ENCODE measurements at places on chromosomes 4 and X. TPM values are rescaled to one million over a fixed set of nuclear protein-coding genes. Genes with fewer than 3 reads are reported as not detected.
A peak's percentile ranks its signal among the peaks of the same experiment; 100 is the strongest.

DNA sequence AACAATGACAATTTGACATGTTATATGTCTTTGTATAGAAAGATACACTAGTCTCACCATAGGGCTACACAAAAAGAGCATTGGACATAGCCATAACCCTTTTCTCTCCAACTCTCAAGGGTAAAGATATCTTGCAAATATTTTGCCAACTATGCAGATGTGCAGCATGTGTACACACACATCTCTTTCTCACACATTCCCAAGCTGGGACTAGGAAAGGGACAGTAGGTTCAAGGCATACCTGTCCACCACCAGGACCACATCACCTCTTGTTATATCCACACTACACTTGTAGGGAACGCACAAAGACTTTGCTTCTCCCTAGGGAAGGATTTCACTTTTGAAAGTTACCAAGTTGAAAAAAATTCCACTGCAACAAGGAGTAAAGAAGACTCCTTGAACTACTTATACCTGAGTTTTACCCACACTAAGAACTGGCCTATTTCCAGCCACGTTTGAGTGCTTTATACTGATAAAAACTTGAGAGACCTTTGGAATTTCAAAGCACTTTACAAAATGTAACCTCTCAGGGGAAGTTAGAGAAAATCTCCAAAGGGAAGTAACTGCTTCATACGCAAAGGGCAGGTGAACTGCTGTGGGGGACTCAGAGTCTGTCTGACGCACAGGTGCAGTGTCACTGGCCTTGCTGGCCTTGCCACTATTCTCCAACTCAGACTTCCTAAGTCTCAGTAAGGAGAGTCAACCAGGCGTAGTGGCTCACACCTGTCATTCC, 36.9 kb downstream of the NR3C2 start:
- no peak overlapping the region for H3K4me3 ChIP-seq
- no peaks in the 10 kb centered on the region for H3K4me1 ChIP-seq
- H3K27me3 ChIP-seq, result no peaks in the 10 kb centered on the region
- no peak overlapping the region for H3K27ac ChIP-seq

Gene C4orf46
- total RNA-seq, result 3.5 TPM

GRCh38 chr4:100736641-100737451, 219.0 kb upstream of the EMCN start:
- H3K27ac ChIP-seq, result no peak overlapping the region
- no peak overlapping the region for H3K4me3 ChIP-seq
- no peaks in the 10 kb centered on the region for H3K36me3 ChIP-seq
- no peak for DNase-seq

DNA sequence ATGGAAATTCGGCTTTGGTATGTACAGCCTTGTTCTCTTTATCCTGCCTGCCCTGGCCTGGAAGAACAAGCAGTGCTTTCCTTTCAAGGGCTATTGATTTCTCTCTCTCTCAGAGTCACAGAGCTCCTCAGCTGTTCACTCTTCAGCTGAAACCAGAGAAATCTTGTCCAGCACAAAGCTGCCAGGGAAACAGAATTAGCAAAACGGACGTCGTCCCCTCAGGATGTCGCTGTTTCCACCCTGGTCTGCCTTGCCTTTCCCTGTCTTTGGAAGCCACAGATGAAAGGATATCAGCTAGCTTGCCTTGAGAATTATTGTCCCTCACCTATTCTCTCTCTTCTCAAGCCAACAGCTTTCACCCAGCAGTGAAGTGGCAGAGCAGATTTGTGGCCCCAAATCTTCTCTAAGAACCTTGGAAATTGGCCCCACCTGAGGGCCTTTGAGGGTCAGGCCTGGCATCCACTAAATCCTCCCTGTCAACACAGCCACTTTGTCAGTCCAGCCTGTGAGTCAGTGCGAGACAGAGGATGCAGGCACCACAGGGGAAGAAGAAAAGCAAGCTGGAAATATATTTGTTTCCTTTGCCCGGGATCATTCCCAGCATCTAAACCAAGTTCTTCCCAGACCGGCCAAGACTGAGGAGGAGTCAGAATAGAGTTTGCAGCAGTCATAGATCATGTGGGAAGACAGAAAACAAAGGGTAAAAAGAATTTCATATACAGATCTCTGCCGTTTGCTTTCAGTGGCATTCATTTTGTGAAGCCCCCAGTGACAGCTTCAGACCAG, 63.8 kb upstream of the MTM1 start:
- no peak for DNase-seq
- no peaks in the 10 kb centered on the region for H3K27me3 ChIP-seq

DNA sequence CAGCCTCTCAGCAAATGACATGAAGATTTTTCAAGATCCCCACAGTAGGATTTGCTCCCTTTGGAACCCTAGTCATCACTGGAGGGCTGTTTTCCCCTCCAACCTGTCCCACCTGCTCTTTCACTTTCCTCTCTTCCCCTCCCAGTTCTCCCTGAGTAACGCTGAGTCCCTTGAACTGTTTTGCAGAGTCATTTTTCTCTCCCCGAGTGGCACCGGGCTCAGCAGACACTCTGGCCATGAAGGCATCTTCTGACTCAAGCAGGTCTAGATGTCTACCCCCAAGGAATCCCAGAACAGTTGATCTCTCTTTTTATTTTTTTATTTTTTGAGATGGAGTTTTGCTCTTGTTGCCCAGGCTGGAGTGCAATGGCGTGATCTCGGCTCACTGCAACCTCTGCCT, 52.2 kb downstream of the HTRA3 start:
- H3K4me1 ChIP-seq, result peaks cover 2% of the 10 kb centered on the region
- H3K4me3 ChIP-seq, result no peak overlapping the region
- no peak for DNase-seq
- no peaks in the 10 kb centered on the region for H3K36me3 ChIP-seq

Gene ALB
- total RNA-seq, result 8.3 TPM

Gene SLC49A3
- 35.1 TPM for total RNA-seq

- no peak overlapping the region for H3K27ac ChIP-seq
- H3K4me1 ChIP-seq, result no peaks in the 10 kb centered on the region
- no peaks in the 10 kb centered on the region for H3K36me3 ChIP-seq
These were observed 405.2 kb downstream of the PPARGC1A start for GRCh38 chr4:23484689-23485088.

GRCh38 chrX:103773445-103773844, 3.2 kb upstream of the PLP1 start:
- DNase-seq, result no peak
- no peak overlapping the region for H3K27ac ChIP-seq
- H3K36me3 ChIP-seq, result no peaks in the 10 kb centered on the region
- no peak overlapping the region for H3K4me3 ChIP-seq

GRCh38 chr4:77156912-77157858, at the start of gene CCNG2:
Gene CCNG2, plus strand, starts transcription at chr4:77157207. Its CDS starts 1,326 bp downstream, at chr4:77158533.
- peak within 1 kb of the TSS; percentile 86 for H3K27ac ChIP-seq
- H3K36me3 ChIP-seq, result peaks cover 19% of the 10 kb centered on the region
- no peaks in the 10 kb centered on the region for H3K27me3 ChIP-seq
- H3K4me3 ChIP-seq, result peak within 1 kb of the TSS; percentile 72

GRCh38 chrX:794311-794710, 163.7 kb downstream of the SHOX start:
- H3K4me3 ChIP-seq, result no peak overlapping the region
- peaks cover 16% of the 10 kb centered on the region for H3K27me3 ChIP-seq
- no peak for DNase-seq
- no peaks in the 10 kb centered on the region for H3K36me3 ChIP-seq
- H3K4me1 ChIP-seq, result no peaks in the 10 kb centered on the region

- no peaks in the 10 kb centered on the region for H3K4me1 ChIP-seq
- H3K27me3 ChIP-seq, result no peaks in the 10 kb centered on the region
These were observed 102.4 kb upstream of the TMLHE start for GRCh38 chrX:155715141-155715540.

DNA sequence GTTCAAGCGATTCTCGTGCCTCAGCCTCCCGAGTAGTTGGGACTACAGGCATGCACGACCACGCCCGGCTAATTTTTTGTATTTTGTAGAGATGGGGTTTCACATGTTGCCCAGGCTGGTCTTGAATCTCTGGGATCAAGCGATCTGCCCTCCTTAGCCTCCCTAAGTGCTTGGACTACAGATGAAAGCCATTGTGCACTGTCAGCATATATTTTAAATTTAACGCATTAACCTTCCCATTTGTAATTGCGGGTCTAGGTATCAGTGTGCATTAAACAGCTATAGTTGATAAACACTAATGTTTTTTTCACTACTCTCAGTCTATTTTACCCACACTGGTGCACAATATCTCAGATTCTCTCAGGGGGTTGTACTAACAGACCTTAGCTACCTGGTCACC, 1930.8 kb downstream of the C4orf33 start:
- H3K4me3 ChIP-seq, result no peak overlapping the region
- no peaks in the 10 kb centered on the region for H3K4me1 ChIP-seq
- H3K27ac ChIP-seq, result no peak overlapping the region
- DNase-seq, result no peak

- no peaks in the 10 kb centered on the region for H3K27me3 ChIP-seq
- no peak for DNase-seq
- H3K27ac ChIP-seq, result no peak overlapping the region
- no peaks in the 10 kb centered on the region for H3K36me3 ChIP-seq
- no peak overlapping the region for H3K4me3 ChIP-seq
- H3K4me1 ChIP-seq, result no peaks in the 10 kb centered on the region
These were observed 75.9 kb upstream of the LEF1 start for GRCh38 chr4:108244606-108245005.

DNA sequence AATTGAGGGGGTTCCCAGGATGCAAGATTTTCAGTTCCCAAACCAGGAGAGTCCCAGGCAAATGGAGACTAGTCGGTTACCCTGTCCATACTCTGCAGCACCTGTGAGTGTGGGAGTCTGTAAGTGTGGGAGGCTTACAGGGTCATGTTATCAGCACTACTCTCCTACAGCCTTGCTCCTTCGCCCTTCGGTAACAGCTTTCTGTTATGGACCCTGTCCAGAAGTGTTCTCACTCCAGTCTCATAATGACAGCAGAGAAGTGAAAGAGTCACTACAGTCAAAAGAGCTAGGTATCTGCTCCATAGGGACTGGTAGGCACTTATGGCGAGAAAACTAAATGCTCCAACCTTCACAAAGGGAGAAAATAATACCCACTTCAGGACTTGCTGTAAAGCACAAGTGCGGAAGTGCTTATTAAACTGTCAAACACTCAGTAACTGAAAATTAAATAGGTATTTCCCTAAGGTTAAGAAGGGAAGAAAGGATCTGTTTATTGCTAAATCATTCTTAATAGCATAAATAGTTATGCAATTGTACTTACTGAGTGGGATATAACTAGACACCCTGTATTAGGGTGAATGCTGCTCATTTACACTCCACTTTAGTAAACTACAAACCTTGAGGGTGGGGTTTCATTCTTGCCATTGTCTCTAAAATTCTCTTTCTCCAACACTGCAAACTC, 2.7 kb upstream of the ADH7 start:
- H3K36me3 ChIP-seq, result no peaks in the 10 kb centered on the region
- H3K4me3 ChIP-seq, result no peak overlapping the region
- H3K27ac ChIP-seq, result peak overlapping the region; percentile 42

DNA sequence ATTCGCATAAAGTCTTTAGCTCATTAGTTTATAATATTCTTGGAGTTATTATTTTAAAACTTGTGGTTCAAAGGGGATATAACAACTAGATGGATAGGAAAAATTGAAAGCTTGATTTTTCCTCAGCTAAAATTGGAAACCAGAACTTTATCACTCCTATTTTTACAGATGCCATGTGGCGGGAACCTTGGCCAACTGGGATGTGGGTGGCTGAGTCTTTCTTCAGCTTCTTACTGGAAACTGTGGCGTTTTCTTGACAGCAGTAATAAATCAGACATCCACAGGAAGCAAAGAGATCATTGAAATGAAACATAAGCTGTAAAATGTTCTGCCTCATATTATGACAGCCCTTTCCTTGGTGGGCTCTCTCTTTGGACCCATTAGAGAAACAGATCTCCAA, 84.1 kb downstream of the SPATA18 start:
- no peak for DNase-seq
- H3K36me3 ChIP-seq, result no peaks in the 10 kb centered on the region
- H3K27me3 ChIP-seq, result no peaks in the 10 kb centered on the region
- no peak overlapping the region for H3K27ac ChIP-seq
- no peak overlapping the region for H3K4me3 ChIP-seq

DNA sequence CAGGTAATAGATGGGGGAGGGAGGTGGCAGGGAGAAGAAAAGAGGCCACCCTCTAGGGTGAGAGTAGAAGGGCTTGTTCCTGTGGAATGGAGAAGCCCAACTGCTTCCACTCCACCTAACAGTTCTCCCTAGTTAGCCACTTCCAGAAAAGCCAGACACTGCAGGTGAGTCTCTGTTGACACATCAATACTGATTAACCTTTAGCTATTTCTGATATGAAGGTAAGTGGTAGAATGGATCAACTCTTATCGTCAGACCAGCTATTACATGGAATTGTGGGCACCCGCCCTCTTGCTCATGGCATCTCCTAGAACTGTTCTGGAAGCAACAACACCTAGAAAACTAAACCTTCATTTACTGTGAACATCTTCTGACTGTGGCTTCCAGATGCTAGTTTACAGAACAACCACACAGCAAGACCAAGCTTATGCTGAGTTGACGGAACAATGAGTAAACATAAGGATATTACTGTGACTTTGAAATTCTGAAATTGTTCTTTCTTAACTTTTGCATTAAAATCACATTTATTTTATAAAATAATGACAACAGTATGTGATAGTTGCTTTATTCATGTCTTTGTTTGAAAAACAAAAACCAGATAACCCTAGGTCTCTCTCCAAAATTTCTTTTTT, 44.7 kb downstream of the ANXA3 start:
- H3K4me1 ChIP-seq, result no peaks in the 10 kb centered on the region
- DNase-seq, result no peak
- H3K27ac ChIP-seq, result no peak overlapping the region
- no peaks in the 10 kb centered on the region for H3K27me3 ChIP-seq
- no peak overlapping the region for H3K4me3 ChIP-seq

Gene AADAT
- total RNA-seq, result 14.0 TPM

DNA sequence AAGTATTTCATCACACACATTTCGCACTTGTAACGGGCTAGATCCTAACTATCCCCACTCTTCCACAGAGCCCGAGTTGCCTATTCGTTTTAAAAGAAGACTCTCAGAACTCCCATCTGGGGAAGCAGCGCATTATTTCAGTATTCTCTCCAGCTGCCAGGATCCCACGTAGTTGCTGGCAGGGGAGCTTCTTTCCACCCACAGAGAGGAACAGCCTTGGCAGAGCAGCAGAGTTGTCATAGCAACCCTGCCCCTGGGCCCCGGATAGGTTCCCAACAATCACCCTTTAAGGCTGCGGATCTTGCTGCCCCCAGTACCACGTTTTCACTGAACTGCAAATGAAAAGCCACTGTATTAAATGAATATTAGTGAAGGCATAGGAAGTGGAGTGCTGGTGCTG, 106.7 kb downstream of the GPM6A start:
- no peaks in the 10 kb centered on the region for H3K36me3 ChIP-seq
- DNase-seq, result peak; percentile 74
- no peaks in the 10 kb centered on the region for H3K27me3 ChIP-seq
- H3K4me3 ChIP-seq, result no peak overlapping the region

GRCh38 chr4:8912506-8912905, 40.9 kb upstream of the HMX1 start:
- H3K4me3 ChIP-seq, result no peak overlapping the region
- H3K4me1 ChIP-seq, result no peaks in the 10 kb centered on the region
- H3K36me3 ChIP-seq, result no peaks in the 10 kb centered on the region

DNA sequence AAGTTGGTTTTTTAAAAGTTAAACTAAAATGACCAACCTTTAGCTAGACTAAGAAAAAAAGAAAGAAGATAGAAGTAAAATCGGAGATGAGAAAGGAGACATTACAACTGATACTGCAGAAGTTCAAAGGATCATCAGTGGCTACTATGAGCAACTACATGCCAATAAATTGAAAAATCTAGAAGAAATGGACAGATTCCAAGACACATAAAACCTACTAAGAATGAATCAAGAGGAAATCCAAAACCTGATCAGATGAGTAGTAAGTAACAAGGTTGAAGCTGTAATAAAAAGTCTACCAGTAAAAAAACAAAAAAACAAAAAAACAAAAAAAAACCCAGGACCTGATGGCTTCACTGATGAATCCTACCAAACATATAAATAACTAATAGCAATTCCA, 16.1 kb downstream of the IQCM start:
- no peak for DNase-seq
- H3K36me3 ChIP-seq, result no peaks in the 10 kb centered on the region
- H3K4me3 ChIP-seq, result no peak overlapping the region
